ENCODE measurements at places on chromosomes 7 and 10.

DNA sequence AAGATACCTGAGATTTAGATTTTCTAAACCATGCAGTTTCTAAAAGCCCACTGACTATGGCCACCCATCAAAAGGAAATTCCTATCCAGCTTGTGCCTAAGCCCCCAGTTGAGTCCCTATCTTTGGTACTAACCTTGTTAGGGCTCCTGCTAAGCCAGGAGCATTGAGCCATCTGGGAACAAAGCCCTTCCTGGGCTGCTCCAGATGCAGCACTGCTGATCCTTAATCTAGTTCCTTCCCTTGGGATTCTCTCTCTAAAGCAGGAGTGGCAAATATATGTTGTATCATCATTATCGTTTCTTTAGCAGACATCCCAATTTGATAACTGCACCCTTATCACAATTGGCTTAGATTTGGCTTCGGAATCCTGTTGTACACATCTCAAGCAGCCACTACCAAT lies 24.7 kb upstream of the PDLIM1 start:
- peak; percentile 29 for DNase-seq

GRCh38 chr7:25575634-25576033 lies 347.3 kb upstream of the NPVF start:
- no peak for DNase-seq

DNA sequence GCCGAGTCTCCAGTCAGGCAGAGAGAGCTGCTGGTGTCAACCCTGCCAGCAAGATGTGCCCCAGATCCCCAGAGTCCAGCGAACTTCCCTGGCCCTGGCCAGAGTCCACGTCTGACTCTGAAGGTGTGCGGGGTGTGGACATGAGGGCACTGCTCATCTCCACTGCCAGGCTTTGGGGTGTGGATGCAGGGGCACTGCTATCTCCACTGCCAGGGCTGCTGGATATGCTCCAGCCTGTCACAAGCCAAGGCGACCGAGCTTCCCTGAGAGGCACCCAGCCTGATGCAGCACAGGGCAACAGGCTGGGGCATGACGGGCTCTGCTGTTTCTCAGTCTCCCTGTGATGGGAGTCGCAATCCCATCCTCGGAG lies 596.8 kb downstream of the PTPRN2 start:
- DNase-seq = no peak

- no peak for DNase-seq
Observed at GRCh38 chr10:118940386-118940785, 89.1 kb upstream of the NANOS1 start.

DNA sequence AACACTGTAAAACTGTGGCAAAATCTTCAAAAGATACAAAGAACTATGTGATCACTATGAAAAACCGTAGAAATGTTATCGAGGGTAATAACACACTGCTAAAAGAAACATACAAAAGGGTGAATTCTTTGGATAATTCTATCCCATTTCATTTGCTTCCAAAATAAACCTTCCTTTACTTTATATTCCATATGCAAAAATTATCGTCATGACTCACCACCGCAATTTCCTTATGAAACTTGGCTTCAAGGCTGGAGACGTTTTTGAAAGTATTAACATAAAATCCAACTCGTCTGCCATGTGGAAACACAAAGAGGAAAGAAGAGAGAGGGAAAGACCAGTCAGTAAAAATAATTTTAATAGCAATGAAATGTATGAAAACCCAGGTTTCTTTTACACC lies 165.2 kb downstream of the AMPH start:
- no peak for DNase-seq

- DNase-seq = no peak
Observed at GRCh38 chr7:135538376-135538775, 19.3 kb upstream of the NUP205 start.
